ENCODE measurements at places on chromosomes 5 and 9.

- no peak for DNase-seq
These were observed 209.3 kb downstream of the ZNF608 start for GRCh38 chr5:124537107-124537506.

DNA sequence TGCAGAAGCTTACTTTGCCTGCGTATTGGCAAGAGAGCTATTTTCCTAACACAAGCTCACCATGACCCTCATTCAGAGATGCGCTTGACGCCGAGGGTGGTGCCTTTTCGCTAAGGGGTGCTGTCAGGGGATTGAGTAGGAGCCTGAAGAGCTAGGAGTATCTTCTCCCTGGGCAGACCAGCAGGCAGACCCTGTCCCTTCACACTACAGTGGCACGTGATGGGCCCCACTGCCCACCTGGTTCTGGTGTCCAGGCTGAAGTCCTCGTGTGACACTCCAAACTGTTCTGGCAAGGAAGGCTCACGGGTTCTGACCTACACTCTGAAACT lies 198.3 kb downstream of the AUH start:
- no peak for DNase-seq

GRCh38 chr9:36150574-36151315 lies 14.2 kb downstream of the GLIPR2 start:
- DNase-seq = no peak

DNA sequence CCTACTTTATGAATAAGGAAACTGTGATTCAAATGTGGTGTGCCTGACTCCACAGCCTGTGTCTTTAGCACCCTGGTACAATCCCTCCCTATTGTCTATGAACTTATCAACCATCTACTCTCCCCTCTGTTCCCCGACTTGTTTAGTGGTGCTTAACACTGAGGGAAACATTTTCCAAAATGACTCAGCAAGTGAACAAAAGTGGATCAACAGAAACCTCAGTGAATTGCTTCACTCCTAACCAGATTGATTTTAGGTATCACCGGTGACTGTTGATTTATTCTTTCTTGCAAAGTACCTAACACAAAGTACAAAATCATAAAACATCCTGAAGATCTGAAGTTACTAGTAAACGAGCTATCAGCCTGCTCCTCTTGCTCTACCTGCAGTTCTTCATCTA lies 42.1 kb upstream of the RAPGEF6 start:
- DNase-seq = no peak

DNA sequence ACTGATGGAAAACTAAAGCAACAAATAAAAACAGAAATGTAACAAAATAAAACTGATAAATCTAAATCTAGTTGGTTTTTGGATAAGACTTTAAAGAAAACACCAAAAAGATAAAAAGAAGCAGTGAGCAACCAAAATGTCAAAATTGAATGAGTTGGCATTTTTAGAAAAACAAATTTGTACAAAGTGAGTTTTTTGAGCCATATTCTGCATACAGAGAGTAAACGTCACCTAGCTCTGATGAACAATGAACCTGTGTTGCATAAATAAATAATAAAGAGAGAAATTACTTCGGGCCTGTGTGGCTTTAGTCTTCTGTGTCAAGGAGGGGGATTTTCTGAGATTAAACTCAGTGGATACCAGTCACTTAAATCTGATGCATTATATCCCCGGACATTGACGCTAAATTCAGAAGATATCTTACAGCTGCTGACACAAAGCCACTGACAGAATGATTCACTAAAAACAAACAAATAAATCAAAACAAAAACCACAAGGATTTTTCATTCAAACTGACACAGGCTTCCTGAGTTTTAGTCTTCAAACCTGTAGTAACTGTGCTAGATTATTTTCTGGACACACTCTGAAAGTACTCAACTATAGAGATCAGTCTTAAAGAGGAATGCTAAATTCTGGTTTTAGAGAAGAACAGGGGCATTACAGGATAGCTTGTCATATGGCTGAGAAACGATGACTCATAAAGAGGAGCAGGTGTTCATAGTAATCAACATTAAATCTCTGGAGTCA lies 403.5 kb upstream of the ST8SIA4 start:
- DNase-seq = no peak

DNA sequence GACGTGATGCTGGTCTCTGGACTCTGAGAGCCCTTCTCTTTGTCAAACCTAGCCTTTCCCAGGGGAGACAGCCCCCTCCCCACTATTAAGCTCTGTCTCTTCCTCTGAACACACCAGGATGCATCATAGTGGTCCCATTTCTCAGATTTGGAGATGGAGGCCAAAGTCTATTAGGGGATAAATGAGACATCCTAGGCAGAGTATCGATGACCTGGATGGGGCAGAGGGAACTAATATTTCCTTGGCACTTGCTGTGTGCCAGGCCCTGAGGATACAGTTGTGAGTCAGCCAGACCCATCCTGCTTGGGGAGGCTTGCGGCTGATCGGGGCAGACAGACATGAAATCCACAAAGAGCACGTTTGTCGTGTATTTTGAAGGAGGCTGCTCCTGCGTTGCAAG lies 5.2 kb downstream of the DNM1 start:
- no peak for DNase-seq

DNA sequence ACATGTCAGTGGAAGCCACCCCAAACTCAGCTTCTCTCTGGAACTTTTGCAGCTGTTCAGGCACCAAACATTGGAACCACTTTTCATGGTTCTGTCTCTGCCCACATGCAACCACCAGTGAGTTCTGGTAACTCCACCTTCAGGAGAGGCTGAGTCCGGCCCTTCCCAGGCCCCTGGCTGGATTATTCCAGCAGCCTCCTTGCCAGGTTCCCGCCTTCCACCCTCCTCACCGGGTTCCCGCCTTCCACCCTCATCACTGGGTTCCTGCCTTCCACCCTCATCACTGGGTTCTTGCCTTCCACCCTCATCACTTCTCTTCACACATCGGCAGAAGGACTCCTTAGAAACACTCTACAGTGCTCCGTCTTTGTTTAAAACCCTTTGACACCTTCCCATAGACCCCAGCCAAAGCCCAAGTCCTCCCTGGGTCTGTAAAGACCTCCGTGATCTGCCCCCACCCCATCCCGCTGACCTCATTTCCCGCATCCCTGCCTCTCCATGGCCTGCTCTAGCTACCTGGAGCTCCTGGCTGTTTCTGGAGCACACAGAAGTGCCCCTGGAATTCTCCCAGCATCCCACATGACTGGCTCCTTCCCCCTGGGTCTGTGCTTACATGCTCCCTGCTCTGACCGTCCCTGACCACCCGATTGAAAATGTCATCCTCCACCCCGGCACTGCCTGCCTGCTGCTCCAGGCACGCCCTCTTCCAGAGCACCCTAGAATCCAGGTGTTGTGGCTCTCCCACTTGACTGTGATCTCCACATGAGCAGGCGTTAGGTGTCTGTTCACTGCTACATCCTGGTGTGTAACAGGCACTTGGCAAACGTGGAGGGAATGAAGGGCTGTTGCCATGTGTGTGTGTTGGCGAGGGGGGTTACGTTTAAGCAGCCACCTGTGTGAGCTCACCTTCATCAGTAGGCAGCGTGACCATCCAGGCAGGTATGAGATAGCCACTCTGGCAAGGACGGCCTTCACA lies 17.7 kb downstream of the ROPN1L start:
- no peak for DNase-seq

- DNase-seq = no peak
These were observed 226.9 kb downstream of the CACNA1B start for GRCh38 chr9:138104251-138105122.

DNA sequence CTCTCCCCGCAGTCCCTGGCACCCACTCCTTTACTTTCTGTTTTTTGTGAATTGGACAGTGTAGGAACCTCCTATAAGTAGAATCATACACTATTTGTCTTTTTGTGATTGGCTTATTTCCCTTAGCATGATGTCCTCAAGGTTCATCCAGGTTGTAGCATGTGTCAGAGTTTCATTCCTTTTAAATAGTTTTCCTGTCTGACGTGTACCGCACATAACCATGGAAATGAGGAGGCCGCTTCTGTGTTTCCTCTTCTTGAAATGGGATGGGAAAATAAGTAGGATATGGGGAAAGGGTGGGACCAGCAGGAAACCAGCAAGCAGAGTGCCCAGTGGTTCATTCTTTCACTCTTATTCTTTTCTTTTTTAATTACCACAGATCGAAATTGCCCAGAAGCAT lies 72.6 kb upstream of the ENTREP1 start:
- DNase-seq = no peak

GRCh38 chr9:92679413-92680165 lies 9.7 kb upstream of the IPPK start:
- DNase-seq = no peak

- no peak for DNase-seq
These were observed 19.2 kb downstream of the PLGRKT start for GRCh38 chr9:5418481-5418880.

DNA sequence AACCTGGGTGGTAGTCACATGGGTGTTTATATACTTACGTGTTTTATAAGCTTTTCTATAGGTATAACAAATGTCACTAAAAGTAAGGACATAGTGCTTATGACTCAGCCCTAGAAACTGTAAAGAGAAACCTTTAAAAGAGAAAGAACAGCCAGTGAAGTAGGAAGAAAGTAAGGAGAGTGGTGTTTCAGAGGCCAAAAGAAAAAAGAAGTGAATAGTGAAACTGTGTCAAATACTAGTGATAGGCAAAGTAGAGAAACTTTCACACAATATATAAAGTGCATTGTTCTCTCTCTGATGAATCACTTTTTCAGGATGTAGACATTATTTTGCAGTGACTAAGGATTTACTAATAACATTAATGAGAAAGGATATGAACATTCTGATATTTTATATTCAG lies 74.2 kb upstream of the SUSD1 start:
- no peak for DNase-seq

- DNase-seq = no peak
These were observed 124.3 kb downstream of the COL23A1 start for GRCh38 chr5:178465861-178466288.

- no peak for DNase-seq
These were observed 5.8 kb upstream of the JAK2 start for GRCh38 chr9:4979239-4979638.

- no peak for DNase-seq
These were observed 2.1 kb downstream of the ECSCR start for GRCh38 chr5:139460455-139460854.

DNA sequence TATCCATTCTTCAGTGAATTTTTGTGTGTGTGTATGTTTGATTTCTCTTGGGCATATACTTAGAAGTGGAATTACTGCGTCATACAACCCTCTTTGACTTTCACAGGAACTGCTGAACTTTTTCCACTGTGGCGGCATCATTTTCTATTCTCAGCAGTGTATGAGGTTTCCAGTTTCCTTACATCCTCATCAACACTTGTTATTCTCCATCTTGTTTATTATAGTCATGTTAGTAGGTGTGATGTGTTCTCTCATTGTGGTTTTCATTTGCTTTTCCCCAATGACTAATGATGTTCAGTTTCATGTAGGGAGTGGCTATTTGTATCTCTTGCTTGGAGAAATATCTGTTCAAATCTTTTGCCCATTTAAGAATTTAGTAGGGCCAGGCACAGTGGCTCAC lies 2.6 kb downstream of the ZNF79 start:
- no peak for DNase-seq

GRCh38 chr5:72667708-72668107 lies 148.8 kb upstream of the TNPO1 start:
- no peak for DNase-seq

- no peak for DNase-seq
These were observed 43.6 kb upstream of the FYB1 start for GRCh38 chr5:39262981-39263380.

DNA sequence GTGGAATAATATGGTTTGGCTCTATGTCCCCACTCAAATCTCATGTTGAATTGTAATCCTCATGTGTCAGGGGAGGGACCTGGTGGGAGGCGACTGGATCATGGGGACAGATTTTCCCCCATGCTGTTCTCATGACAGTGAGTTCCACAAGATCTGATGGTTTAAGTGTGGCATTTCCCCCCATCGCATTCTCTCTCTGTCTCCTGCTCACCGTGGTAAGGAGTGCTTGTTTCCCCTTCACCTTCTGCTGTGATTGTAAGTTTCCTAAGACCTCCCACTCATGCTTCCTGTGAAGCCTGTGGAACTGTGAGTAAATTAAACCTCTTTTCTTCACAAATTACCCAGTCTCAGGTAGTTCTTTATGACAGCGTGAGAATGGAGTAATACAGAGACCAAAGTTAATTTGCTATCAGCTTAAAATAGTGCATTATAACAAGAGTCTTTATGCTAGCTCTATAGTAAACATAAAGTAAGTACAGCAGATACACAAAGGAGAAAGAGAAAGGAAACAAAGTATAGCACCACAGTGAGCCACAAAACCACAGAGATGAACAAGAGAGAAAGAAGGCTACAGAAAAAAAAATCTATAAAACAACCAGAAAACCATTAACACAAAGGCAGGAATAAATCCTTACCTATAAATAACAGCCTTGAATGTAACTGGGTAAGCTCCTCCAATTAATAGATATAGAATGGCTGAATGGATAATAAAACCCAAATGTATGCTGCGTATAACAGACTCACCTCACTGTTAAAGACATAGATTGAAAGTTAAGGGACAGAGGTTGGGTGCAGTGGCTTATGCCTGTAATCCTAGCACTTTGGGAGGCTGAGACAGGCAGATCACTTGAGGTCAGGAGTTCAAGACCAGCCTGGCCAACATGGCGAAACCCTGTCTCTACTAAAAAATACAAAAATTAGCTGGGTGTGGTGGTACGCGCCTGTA lies 39.7 kb downstream of the RAPGEF6 start:
- DNase-seq = no peak

DNA sequence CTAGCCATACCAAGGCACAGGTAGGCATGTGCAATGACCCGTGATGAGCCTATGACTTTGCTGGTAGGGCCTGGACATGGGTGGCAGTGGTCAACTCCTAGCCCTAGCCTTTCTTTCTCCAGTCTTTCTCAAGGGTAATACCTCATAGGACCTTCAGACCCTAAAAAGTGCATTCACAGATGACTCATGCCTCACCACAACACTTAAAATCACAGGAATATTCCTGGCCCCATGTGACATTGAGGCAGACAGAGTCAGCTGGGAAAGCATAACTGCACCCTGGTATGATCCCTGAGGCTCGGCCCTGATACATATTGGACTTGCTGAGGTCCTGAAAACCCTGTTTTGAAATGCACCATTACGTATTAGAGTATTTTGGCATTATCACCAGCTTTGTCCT lies 449.5 kb downstream of the HINT1 start:
- DNase-seq = no peak

GRCh38 chr5:154885439-154885838 lies 27.0 kb downstream of the CNOT8 start:
- no peak for DNase-seq

Data from NCI-H187 (cell line).